Mucosa of gallbladder (tissue), 1 donor: ENCODE measurements at places on chromosomes 1 and 21.

- no peak for DNase-seq
These were observed 242.3 kb downstream of the GPATCH2 start for GRCh38 chr1:217388522-217389065.

DNA sequence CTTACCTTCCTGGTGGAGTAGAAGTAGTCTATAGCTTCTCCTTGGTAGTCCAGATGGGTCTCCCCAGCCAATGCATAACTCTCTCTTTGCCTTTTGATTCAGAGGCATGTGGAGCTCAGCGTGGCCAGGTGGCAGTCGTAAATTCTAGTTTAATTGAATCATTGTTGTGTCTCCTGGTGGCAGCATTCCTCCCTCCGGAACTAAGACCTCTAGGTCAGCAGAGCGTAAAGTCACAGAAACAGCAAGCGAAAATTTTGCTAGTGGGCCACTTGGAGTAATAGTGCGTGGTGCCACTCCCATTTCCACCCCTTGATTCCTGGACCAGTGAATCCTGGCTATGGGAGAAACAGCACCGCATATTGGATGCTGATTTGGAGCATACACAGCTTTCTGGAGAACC is 3.9 kb upstream of the TMPRSS2 start:
- DNase-seq: no peak

GRCh38 chr1:228338521-228339051 is 68.0 kb downstream of the TRIM11 start:
- DNase-seq: no peak

GRCh38 chr1:36464605-36465393 is 615 bp upstream of the MRPS15 start:
- DNase-seq: no peak

GRCh38 chr1:109432336-109432735 is 6.1 kb upstream of the PSMA5 start:
- DNase-seq: no peak

DNA sequence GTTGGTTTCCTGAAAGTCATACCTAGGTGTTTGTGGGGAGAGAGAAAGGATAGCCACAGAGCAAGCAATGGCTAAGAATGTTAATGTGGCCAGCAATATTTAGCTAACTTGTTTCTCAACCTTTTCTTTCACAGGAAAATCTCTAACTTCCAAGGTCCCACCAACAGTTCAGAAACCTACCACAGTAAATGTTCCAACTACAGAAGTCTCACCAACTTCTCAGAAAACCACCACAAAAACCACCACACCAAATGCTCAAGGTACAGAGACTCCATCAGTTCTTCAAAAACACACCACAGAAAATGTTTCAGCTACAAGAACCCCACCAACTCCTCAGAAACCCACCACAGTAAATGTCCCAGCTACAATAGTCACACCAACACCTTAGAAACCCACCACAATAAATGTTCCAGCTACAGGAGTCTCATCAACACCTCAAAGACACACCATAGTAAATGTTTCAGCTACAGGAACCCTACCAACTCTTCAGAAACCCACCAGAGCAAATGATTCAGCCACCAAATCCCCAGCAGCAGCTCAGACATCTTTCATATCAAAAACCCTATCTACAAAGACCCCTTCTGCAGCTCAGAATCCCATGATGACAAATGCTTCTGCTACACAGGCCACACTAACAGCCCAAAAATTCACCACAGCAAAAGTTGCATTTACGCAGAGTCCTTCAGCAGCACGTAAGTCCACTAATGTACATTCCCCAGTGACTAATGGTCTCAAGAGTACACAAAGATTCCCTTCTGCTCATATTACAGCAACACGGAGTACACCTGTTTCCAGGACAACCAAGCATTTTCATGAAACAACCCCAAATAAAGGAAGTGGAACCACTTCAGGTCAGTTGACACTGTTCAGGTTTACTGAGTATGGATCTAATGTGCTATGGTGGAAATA is 15.3 kb downstream of the CD55 start:
- no peak for DNase-seq
